ENCODE measurements at places on chromosomes 2 and 18. TPM values are rescaled to one million over a fixed set of nuclear protein-coding genes. Genes with fewer than 3 reads are reported as not detected.

The NCKAP5 gene
- total RNA-seq: under 0.01 TPM

The KIF1A gene
- total RNA-seq: not detected

The TEKT4 gene
- total RNA-seq: not detected

The CD207 gene
- not detected for total RNA-seq

The EFEMP1 gene
- 37.8 TPM for total RNA-seq

The TFPI gene
- 158 TPM for total RNA-seq

The SP100 gene
- 77.0 TPM for total RNA-seq

The ANKRD30B gene
- not detected for total RNA-seq

Measured in myometrial cell (primary cell).